ENCODE measurements at places on chromosomes 4 and X.

- DNase-seq, result no peak
Measured at GRCh38 chrX:56318076-56318475, 85.9 kb downstream of the KLF8 start.

DNA sequence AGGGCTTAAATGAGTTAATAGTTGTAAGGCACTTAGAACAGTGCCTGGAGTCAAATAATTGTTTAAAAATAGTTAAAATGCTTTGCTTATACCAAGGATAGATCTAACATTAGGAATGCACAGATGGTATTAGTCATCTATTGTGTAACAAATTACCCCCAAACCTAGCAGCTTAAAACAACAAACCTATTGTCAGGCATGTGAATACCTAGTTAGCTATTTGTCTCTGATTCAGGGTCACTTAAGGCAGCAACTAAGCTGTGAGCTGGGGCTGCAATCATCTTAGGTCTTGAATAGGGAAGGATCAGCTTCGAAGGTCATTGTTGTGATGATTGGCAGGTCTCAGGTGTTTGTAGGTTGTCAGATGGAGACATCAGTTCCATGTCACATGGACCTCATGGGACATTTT, 42.4 kb upstream of the AGA start:
- no peak for DNase-seq

DNA sequence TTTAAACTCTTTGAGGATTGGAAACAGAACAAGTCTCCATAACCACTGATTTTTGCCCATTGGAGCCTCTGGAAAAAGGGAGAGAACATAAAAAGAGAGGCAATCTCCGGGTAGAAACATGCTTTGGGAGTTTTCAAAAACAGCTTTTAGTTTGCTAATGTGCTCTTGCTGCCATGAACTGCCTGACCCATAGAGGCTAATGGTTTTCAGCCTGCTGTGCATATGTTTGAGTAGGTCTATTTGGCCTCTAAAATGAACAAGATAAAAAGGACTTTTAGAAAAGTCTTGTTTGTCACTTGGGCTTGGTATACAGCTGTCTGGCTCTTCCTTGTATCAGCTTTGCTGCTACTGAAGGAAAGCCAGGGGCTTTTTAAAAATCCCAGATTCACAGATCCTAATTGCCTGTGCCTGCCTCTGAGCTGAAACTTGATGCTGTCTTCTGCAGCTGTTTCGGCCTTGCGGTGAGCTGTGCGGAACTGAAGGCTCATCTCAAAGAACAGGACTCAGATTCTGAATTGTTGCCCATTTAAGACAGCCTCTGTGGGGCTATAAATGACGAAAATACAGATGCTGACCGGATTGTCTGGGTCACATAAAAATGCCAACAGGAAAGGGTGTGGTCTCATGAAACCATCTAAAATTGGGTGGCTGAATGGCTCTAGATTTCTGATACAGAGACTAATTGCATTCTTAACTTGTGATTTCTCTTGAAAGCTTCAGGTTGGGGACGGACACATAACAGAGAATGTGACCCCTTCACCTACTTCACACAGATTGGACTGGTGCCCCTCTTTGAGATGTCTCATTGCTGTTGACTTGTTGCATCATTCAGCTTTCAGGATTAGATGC, 18.4 kb upstream of the ZNF41 start:
- DNase-seq, result no peak

DNA sequence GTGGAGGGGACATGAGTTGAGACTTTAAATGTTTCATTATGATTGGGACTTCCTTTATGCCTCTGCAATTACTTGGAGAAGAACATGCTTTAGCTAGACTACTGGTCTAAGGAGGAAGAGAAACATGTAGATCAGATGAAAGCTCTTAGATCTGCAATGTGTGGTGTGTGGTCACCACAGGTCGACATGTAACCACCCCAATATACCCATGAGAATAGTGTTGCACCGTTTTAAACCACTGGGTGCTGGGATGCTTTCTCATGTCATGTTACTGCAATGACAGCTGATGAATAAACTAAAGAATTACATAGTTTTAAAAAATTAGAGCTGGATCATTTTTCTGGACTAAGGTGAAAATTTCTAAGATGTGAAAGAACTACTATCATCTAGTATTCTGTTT, 1039.7 kb downstream of the RAPGEF2 start:
- DNase-seq, result no peak

DNA sequence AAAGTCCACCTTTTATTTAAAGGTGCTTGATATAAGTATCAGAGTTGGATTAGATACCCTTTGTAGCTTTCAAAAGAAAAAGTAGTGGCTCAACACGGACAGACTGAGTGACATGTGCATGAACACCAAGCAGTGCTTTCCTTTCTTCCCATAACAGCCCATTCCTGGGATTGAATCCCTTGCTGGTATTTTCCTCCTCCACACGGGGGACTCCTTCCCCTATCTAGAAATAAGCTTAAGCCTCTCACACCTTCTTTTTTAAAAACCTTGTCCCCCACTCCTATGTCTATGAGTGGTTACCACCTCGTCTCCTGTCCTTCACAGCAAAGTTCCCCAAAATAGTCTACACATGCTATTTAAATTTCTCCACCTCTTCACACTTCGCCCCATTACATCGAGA, 5.1 kb downstream of the AP1S2 start:
- no peak for DNase-seq

DNA sequence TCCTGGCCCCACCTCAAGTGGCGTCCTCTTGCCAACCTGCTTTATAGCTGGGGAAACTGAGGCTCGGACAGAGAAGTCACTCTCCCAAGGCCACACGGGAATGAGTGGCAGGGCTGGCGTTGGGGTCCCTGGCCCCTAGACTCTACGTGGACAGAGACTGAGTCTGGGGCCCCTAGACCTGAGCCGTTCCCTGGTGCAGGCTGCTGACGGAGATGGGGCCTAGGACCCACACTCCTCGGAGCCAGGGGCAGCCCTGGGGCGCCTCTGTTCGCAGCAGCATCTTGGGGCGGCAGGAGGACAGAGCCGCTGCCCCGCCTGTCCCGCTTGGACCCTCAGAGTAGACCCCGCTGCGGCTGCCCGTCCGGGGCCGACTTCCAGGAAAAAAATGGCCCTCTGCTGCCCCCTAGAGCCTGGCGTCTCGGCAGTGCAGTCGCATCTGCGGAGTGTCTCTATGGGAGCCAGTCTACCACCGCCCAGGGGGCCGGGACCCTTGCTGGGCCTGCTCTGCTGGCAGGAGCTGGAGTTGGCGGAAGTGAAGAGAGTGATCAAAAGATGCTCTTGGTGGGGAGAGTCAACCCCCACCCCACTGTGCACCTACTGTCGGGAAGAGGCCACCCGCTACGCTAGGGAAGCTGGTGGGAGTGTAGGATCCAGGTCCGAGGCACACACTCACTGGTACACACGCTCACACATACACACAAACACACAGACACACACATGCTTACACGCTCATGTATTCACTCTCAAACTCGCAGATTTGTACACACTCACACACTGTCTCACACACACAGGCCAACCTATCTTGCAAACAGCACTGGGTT, 220.1 kb downstream of the AFAP1 start:
- DNase-seq, result peak; percentile 10

DNA sequence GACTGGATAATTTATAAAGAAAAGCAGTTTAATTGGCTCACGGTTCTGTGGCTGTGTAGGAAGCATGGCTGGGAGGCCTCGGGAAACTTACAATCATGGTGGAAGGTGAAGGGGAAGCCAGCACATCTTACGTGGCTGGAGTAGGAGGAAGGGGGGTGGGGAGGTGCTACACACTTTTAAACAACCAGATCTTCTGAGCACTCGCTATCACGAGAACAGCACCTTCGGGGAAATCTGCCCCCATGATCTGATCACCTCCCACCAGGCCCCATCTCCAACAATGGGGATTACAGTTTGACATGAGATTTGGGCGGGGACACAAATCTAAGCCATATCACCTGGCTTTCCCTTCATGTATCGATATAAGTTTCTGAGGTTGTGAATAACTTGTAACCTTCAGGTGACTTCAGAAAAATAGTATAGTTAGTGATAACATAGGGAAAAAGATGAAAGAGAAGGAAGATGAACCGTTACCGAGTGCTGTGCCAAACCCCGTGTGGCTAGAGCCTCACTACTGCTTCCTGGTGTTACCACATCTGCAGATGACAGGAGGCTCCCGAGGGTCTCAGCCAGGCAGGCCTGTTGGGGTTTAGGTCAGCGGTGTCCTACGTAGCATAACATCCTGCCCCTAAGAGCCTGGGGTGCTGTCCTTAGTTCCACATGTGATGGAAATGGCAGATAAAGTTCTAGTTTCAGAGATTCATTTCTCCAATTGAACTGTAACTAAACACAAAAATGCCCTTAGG, 103.5 kb downstream of the TNIP2 start:
- no peak for DNase-seq

- no peak for DNase-seq
Measured at GRCh38 chrX:19991350-19991718, 473 bp upstream of the BCLAF3 start.

All from stimulated activated CD4-positive, alpha-beta T cell treated with anti-CD3 and anti-CD28 coated beads, Interleukin-15, amount 100 ng/mL, for 1 hour (primary cell).